HT-29 (cell line): ENCODE measurements at places on chromosomes 1 and 21. TPM values are rescaled to one million over a fixed set of nuclear protein-coding genes. Genes with fewer than 3 reads are reported as not detected.

The TRIM46 gene
- total RNA-seq: not detected in 2 replicates

The CCSAP gene
- total RNA-seq: 4.3 and 6.6 TPM in 2 replicates

The PLEKHA6 gene
- 76.7 and 88.6 TPM in 2 replicates for total RNA-seq

The SH2D5 gene
- 0.55 and 3.6 TPM in 2 replicates for total RNA-seq

The ALG14 gene
- 1.0 and 2.0 TPM in 2 replicates for total RNA-seq

The KCNN3 gene
- total RNA-seq: not detected in 2 replicates

The OR2L5 gene
- total RNA-seq: not detected in 2 replicates

The TMCC2 gene
- 0.08 and 0.21 TPM in 2 replicates for total RNA-seq

The PDXK gene
- 193 and 219 TPM in 2 replicates for total RNA-seq

The WARS2 gene
- 13.1 and 16.4 TPM in 2 replicates for total RNA-seq

The VASH2 gene
- total RNA-seq: 0.55 and 2.9 TPM in 2 replicates

The PROX1 gene
- 0.94 and 1.0 TPM in 2 replicates for total RNA-seq

GRCh38 chr1:27878039-27878438 is 5.7 kb downstream of the THEMIS2 start:
- DNase-seq: no peak

DNA sequence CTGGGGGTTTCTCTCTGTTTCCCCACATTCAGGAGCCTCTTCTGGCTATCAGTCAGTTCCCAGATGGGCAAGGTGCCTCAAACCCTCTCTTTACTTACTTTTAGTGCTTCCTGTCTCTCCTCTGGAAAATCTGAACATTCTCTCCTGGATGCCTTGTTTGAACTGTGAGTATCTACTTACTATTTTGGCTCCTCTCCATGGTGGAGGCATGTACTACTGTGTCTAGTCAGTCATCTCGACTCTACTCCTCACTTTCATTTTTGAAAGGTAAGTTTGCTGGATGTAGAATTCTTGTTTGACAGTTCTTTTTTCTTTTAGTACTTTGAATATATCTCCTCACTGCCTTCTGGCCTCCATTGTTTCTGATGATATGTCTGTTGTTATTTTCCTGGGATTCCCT is 70.9 kb upstream of the FAM78B start:
- no peak for DNase-seq

- no peak for DNase-seq
Measured at GRCh38 chr1:40401473-40402201, 28.1 kb downstream of the SMAP2 start.

- no peak for DNase-seq
Measured at GRCh38 chr1:109371341-109371739, 26.4 kb downstream of the SORT1 start.

DNA sequence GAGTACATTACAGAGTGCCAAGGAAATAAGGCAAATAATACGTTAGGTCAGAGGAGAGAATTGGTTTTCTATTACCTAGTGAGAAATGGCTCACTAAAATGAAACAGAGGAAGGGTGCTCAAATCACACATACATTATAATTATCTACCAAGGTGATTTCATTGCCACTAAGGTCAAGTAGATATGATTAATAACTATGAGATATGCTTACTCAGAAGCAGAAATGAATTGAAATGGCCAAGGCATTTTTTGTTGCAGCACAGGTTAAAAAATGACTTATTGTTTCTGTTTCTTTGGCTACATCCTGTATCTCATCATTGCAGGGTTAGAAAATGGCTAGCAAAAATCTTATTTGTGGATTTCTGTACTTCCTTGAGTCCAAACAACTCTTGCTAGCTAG is 154.5 kb upstream of the GORAB start:
- DNase-seq: no peak

DNA sequence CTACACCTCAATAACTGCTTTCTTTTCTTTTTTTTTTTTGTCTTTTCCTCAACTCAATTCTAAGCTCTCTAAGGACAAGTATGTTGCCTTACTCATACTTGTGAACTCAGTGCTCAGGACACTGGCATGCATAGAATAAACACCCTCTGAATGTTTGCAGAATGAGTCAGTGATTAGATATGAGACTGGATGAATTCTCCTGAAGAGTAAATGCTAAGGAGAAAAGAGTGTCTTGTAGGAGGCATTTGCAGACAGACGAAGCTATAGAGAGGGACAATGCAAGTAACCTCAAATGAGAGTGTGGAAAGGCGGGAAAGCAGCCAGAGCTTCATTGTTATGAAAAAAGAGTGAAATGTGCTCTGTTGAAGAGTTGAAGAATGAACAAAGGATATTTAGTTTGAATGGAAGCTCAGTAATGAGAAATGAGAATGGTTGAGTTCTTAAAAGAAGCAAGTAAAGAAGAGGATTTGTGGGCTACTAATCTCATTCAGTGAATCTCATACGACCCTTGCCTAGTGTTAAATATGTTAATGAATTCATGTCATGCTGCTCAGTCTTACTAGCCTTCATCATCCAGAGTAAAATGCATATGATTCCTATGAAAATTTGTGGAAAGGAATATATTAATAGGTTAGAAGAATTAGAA is 166.1 kb upstream of the DPYD start:
- peak; percentile 52 for DNase-seq

GRCh38 chr21:35350965-35351364 is 301.9 kb upstream of the RUNX1 start:
- no peak for DNase-seq

GRCh38 chr1:174931214-174931613 is 68.5 kb upstream of the CACYBP start:
- no peak for DNase-seq

GRCh38 chr1:167786502-167786901 is 64.7 kb downstream of the MPZL1 start:
- no peak for DNase-seq

- peak; percentile 30 for DNase-seq
Measured at GRCh38 chr1:221708987-221709386, 32.9 kb downstream of the DUSP10 start.

GRCh38 chr1:178543290-178543607 is 30.3 kb downstream of the TEX35 start:
- no peak for DNase-seq

- no peak for DNase-seq
Measured at GRCh38 chr1:216626394-216627067, 96.7 kb downstream of the ESRRG start.

GRCh38 chr1:53895421-53895820 is 1.4 kb downstream of the DIO1 start:
- DNase-seq: no peak

- no peak for DNase-seq
Measured at GRCh38 chr1:89540406-89540970, 15.9 kb downstream of the LRRC8B start.

- no peak for DNase-seq
Measured at GRCh38 chr21:36873513-36873912, 93.0 kb downstream of the HLCS start.

- DNase-seq: no peak
Measured at GRCh38 chr1:12434174-12434573, 183.8 kb downstream of the DHRS3 start.

- DNase-seq: peak; percentile 31
Measured at GRCh38 chr1:109509176-109510134, at the start of gene AMIGO1. Gene AMIGO1, minus strand, starts transcription at chr1:109509727. Its CDS starts 815 bp downstream, at chr1:109508912.
